Stimulated activated CD4-positive, alpha-beta T cell treated with anti-CD3 and anti-CD28 coated beads, TNF-alpha, amount 100 ng/mL, for 1 hour (primary cell): ENCODE measurements at places on chromosomes 12 and 14.

DNA sequence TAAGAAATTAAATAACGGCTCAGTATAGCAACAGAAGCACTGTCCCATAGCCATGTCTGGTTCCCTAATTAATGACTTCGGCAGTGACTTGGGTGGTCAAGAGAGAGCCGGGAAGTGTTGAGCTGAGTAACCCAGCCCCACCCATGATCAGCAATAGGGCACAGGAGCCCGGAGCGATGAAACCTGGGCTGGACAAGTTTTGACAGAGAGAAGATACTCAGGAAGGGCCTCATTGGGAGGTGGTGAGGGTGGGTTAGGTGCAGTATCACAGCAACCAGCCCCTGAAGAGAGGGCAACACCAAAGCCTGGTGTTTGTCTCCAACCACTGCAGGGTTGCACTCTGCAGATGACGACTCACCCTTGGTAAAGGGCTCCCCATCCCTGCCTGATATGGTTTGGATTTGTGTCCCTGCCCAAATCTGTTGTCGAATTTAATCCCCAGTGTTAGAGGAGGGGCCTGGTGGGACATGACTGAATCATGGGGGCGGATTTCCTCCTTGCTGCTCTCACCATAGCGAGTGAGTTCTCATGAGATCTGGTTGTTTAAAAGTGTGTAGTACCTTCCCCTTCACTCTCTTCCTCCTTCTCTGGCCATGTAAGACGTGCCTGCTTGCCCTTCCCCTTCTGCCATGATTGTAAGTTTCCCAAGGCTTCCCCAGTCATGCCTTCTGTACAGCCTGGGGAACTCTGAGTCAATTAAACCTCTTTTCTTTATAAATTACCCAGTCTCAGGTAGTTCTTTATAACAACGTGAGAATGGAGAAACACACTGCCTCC lies 124.9 kb upstream of the MED13L start:
- DNase-seq = no peak

- DNase-seq = no peak
Observed at GRCh38 chr14:103110681-103111231, 12.5 kb upstream of the TNFAIP2 start.

- DNase-seq = no peak
Observed at GRCh38 chr12:6751767-6752166, 1.2 kb downstream of the MLF2 start.

DNA sequence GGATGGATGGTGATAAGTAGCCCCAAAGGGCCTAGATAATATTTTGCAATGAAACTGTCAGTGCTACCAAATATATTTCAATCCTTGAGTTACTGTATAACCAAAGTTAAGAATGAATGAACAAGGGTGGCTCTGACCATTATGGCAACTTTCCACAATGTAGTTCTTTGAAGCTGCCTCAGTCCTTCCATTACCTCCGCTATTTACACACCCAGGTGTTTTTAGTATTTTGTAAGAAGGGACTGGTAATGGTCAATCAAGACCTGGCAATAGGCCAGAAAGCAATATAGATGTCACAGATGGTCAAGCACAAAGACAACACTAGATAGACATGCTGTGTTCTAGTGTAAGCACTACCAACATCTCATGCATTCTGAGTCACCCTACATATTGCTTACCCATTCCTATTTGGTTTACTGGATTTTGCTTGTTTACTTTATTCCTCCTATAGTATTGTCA lies 16.3 kb downstream of the DUSP16 start:
- no peak for DNase-seq

DNA sequence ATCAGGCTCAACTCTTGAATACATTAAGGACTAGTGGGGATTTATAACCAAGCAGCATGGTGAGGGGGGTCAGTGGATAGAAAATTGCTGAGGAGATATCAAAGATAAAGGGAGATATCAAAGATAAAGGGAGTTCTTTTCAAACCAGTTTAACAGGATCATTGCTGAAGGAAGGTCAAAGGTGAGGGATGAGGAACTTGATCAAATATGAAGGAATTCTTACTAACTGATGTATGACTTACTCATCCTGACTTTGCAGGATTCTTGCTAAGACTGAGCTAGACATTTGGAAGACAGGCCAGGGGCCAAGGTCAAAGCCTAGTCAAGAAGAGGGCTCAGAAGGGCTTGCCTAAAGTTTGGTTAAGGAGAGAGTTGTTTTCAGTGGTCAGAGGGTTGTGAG lies 4.8 kb downstream of the ABHD4 start:
- no peak for DNase-seq

DNA sequence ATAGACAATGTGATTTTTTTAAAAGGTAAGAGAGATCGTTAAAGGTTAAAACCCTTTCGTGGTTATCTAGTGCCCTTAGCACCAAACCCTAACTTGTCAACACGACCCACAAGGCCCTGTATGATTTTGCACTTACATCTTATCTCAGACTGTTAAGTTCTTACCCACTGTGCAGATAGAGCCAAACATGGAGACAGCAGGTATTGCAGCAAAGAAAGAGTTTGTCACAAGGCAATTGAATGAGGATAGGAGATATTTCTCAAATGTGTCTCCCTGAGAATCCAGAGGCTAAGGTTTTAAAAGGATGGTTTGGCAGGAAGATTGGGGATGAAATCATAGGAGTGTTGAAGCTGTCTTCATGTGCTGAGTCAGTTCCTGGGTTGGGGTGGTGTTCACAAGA lies 313.4 kb downstream of the AEBP2 start:
- DNase-seq = no peak

GRCh38 chr14:23321572-23322547 lies 603 bp downstream of the PABPN1 start:
- peak; percentile 19 for DNase-seq

- no peak for DNase-seq
Observed at GRCh38 chr14:36020120-36021029, 156.1 kb downstream of the PTCSC3 start.

DNA sequence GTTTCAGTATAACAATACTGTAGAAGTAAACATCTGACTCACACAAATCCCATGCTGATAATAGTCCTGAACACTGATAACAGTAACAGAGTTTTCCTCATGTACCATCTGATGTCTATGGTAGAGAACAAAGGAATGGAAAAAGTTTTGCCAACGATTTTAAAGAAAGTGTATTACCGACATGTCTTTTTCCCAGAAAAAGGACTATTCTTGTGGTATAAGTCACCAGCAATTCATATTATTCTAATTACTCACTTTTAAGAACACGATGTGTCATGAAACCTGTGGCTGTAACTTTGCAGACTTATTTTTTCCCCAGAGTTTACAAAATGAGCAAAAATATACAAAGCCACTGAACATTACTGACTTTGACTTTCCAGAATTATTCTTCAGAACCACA lies 40.1 kb upstream of the DCN start:
- no peak for DNase-seq

DNA sequence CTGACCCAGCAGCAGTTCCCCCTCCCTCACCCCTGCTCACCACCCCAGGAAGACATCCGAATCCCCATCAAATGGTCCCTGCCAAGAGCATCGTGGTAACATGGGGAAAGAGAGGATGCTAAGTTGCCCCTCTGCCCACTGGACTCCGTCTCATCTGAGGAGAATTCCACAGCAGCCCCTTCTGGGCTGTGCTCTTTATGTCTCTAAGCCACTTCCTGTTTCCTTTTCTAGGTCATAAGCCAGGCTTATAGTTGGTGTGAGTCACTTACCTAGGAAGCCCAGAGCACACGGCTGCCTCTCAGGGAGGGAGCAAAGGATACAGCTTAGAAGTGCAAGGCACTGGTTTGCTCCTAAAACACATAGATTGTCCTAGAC lies 76.0 kb downstream of the VCPKMT start:
- DNase-seq = no peak

DNA sequence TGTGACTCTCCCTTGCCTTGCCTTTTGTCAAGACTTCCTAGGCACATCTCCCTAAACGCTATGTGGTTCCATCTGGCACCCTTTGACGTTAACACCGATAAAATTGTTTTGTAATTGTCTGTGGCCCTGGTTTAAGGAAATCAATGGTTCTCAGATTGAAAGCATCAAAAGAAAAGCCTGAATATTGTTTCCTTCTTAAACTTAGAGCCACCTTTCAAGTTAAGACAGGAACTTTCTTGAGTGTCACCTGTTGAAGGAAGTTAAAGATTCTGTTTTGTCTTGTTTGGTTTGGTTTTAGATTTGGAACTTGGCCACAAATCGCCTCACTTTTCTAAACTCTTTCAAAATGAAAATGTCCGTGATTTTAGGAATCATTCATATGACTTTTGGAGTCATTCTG lies 14.8 kb upstream of the DNAH10 start:
- no peak for DNase-seq

DNA sequence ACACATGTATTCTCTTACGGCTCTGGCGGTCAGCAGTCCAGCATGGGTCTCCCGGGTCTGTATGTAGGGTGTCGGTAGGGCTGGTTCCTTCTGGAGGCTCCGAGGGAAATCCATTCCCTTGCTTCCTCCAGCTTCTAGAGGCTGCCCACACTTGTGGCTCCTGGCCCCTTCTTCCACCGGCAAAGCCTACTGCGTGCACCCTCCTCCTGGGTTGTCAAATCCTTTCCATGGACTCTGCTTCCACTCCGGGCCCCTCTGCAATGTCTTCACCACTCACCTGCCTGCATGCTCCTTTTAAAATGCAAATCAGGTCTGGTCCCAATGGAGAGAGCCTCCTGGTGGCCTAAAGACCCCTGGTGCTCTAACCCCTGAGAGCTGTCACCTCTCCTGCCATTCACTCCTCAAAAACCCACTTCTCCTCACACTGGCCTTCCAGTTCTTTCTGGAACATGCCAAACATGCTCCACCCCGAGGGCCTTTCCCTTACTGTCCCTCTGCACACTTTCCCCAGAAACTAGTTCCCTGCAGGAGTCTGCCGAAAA lies 108.5 kb downstream of the DICER1 start:
- no peak for DNase-seq

DNA sequence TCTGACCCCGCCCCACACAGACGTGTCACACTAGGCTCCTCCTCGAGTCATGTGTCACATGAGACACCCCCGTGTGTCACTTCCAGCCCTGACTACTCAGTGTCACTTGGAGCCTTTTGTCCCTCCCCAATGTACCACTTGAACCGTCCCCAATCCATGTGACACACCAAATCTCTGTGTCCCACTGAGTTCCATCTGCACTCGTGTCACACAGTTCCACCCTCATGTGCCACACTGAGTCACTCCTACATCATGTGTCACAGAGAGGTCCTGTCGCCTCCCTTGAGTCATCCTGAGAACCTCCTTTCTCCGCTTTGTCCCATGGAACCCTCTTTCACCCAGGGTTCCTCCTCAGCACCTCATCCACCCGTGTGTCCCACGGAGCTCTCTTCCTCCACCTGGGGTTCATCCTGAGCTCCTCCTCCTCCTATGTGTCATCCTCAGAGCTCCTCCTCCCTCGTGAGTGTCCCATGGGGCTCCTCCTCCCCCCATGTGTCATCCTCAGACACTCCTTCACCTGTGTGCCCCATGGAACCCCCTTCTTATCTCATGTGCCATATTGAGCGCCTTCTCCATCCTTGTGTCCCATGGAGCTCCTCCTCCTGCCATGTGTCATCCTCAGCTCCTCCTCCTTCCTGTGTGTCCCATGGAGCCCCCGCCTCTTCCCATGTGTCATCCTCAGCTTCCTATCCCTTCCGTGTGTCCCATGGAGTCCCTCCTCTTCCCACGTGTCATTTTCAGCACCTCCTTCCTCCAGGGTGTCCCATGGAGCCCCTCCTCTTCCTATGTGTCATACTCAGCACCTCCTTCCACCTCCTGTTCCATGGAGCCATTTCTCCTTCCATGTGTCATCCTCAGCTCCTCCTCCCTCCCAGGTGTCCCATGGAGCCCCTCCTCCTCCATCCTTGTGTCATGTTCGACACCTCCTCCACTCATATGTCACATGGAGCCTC lies 32.0 kb downstream of the RTL1 start:
- DNase-seq = no peak

GRCh38 chr12:123984903-123985302 lies 11.9 kb downstream of the ZNF664 start:
- no peak for DNase-seq

- DNase-seq = no peak
Observed at GRCh38 chr12:63319936-63320633, 169.1 kb upstream of the AVPR1A start.

DNA sequence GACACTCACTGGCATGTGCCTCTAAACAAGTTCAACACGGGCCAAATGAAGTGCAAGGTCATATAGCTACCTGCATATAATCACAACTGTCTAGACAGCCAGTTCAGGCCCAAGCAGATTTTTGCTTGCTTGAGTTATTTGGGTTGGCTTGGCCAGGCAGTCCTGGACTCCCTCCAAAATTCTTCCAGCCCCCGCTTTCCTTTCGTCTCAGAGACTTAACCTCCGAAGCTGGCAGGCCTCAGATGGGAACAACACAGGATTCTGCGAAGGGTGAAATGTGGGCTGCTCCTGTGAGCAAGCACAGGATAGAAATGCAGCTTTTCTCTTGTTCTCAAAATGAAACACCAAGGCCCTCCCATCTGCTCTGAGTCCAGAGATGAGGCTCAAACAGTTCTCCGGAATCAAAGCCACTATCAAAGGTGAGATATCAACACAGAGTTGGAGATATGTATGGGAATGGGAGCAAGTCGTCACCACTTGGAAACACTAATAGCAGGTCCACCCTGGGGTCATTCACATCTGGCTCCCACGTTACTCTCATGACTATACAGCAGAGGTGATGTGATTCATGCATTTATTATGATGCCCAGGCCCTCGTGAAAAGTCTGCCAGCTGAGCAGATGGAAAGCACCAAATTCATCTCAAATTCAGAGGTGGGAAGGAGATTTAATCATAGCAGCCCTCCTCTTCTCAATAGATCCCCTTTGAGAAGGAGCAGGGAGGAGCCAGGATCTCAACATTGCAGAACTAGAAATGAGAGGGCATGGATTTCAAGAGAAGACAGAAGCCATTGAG lies 389.8 kb downstream of the NUAK1 start:
- no peak for DNase-seq

- no peak for DNase-seq
Observed at GRCh38 chr12:103350116-103350515, 145.7 kb downstream of the C12orf42 start.

DNA sequence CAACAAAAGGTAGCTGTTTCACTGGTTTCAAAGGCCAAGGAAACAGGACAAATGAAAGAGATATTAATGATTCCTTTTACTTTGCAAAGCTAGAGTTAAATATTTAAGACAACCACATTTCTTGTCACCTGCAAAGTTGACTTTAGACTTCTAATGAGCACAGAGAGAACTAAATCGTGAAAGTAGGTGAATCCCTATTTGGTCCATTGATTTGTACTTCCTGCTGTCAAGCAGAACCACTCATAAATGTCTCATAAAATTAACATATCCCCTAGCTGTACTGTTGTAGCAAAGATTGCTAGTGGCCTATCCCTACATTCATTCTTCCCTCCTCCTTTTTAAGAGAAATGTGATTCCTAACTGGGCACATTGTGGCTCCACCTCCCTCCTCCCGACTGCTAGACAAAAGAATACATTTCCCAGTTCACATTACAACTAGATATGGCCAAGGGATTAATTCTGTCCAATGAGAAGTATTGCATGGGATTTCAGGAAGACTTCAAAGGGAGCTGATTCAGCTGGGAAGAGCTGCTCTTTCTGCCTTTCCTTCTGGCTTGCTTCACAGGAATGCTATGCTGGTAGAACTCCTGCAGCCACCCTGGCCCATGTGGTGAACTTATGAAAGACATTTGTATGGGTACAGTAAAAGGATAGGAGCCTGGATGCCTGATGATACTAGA lies 227.5 kb upstream of the ABCD2 start:
- DNase-seq = no peak
